ENCODE measurements at places on chromosomes 16 and 17.

DNA sequence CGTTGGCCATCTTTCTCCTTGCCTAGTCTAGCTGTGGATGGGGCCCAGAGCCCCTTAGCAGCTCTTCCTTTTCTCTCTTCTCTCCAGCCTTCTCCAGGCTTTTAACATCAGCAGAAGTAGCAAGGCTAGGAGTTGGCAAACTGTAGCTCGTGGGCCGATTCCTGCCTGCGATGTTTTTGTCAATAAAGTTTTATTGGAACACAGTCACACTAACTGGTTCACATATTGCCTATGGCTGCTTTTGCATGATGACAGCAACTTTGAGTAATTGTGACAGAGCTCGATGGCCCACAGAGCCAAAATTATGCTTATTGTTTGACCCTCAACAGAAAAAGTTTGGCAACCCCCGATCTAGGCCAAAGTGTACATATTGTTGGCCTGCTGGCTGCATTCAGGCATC lies 199.9 kb downstream of the RBFOX1 start:
- DNase-seq, result no peak

DNA sequence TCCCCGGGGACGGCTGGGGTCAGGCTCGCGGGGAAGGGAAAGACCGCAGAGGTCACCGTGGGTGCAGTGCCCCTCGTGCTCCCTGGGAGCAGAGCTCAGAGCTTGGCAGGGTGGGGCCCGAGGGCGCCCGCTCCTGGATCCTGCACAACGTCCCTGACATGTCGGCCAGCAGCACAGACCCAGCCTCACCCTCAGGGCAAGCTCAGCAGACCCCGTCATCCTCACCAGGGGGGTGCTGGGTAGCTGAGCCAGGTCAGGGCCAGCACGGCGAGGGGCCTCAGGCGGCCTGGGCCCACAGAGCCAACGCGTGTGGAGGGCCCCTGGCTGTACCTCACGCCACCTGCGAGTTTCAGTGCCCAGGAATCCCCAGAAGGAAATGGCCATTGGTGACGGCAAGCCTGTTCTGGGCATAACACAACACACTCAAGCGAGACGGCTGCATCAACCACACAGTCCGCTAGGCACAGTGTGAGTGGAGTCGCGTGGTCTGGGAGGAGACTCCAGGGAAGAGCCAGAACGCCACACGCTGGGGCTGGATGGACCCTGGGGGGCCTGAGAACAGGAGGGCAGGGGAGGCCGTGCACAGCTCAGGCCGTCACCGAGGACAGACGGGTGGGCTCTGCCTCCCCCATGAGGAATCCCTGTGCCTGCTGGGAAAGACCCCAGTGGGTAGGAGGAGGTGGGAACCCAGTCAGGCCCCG lies 60.3 kb downstream of the ZNF778 start:
- no peak for DNase-seq

DNA sequence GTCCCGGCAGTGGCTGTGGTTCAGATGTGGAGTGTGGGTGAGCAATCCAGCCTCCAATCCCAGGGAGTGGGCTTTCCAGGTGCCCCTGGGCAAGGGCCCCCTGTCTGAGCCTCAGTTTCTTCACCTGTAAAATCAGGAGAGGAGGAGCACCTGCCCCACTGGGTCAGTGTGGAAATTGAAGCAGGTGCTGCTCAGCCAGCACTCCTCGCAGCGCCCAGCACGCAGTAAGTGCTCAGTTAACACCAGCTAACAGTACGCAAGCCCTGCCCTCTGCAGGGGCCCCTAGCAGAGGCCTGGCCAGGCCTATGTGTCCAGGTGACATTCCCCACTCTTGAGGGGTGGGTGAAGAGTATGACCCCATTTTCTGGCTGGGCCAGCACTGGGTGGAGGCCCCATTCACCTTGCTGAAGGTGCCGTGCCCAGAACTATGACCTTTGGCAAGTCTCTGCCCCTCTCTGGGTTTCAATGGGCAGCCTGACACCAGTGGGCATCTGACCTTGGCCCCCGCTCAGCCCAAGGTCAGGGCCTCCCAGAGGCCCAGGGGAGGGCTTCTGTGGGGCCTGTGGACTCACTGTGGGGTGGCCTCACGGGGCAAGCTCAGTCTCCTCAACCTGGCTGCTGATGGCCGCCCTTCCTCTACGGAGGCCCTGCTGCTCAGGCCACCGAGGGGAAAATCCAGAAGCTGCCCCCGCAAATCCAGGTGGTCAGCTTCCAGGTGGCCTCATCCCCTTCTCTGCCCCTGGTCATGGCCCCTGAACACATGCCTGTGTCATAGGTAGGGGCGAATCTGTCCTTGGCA lies 2.5 kb downstream of the MTSS2 start:
- no peak for DNase-seq

DNA sequence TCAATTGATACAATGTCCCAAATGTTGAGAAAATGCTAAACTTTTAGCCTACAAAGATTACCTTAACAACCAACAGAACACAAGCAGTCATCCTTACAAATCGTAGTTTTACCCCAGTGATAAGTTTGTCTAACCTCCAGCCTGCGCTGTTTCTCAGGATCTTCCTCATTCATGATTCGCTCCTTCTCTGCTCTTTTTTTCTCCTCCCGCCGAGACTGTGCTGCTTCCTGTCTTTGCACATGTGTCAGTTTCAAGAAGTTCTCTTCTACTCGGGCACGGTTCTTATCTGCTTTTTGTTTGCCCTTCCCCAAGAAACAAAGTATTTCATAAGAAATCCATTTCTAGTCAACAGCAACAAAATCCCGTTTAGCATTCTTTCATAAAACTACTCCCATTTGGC lies 10.2 kb upstream of the STRADA start:
- no peak for DNase-seq

DNA sequence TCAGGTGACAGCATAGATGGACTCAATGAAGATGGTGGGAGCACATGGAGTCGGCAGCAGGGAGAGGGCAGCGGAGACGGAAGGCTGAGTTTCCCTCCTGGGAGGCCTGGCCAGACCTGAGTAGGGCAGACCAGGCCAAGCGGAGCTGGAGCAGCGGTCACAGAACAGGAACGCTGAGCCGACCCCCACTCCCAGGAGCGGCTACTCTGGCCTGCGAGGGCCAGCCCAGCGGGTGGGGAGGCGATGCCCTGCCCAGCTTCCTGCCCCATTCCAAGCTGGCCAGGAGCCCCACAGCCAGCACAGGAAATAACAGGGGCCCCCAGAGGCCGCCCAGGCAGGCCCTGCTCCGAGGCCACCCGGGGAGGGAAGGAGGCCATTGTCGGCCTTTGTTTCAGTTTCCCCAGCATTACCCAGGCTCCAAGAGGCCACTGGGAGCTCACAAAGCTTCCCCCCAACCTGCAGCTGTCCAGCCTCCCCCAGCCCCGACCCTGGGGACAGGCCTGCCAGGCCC lies 79.8 kb downstream of the ZNF423 start:
- DNase-seq, result no peak

GRCh38 chr17:56114469-56114868 lies 38.8 kb upstream of the ANKFN1 start:
- no peak for DNase-seq

Measured in activated gamma-delta T cell (primary cell).